ENCODE measurements at places on chromosomes 1 and 21. TPM values are rescaled to one million over a fixed set of nuclear protein-coding genes. Genes with fewer than 3 reads are reported as not detected.
A peak's percentile ranks its signal among the peaks of the same experiment; 100 is the strongest.

- H3K4me3 ChIP-seq, result no peak overlapping the region
- H3K4me1 ChIP-seq, result peaks cover 37% of the 10 kb centered on the region
- H3K27me3 ChIP-seq, result no peaks in the 10 kb centered on the region
- peak overlapping the region; percentile 18 for H3K27ac ChIP-seq
- H3K36me3 ChIP-seq, result no peaks in the 10 kb centered on the region
- DNase-seq, result no peak
These were observed 116.1 kb upstream of the GORAB start for GRCh38 chr1:170415710-170416372.

DNA sequence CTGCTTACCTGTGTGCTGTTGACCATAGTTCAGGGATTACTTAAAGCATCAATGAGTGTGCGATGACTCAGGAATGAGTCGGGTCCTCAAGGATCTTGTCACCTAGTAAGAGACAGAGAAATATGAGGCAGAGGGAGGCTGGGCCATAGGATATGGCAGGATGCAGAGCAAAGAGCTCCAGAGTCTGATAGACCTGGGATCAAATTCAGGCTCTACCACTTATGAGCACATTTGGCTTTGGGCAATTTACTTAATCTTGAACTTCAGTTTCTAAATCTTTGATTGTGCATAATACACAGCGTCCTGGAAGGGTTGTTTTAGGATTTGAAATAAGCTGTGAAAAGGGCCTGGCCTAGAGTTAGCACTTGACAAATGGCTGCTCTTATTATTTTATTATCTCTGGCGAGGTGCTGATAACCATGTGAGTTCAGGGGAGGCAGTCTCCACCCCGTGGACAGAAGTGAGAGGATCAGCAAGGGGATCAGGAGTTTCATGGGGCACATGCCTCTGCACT, 94.5 kb downstream of the ROR1 start:
- H3K36me3 ChIP-seq, result no peaks in the 10 kb centered on the region
- H3K4me1 ChIP-seq, result peaks cover 84% of the 10 kb centered on the region

DNA sequence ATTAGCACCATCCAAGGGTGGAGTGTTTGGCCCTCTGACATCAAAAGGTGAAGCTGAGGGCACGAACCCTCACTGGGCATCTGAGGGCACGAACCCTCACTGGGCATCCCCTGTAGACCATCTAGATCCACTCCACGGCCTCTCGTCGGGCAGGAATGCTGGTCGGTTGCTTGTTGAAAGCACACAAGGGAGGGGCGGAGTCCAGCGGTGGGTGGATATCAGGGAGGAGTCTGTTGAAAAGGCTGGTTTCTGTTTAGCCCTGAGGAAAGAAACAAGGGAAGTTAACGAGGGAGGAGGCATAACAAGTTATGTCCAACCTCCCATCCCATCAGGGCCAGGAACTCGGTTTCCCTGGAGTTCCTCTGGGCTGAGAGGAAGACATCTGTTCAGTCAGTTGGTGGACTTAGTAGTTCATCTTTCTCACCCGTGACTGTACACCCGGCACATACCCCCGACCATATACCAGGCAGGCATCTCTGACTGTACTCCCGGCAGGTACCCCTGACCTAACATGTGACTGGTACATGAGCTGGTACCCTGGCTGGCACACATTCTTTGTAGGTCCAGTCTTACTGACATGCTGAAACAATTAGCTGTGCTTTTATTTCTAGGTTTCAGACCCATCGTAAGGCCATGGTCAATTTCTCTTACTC, 32.1 kb upstream of the PDE9A start:
- peaks cover 72% of the 10 kb centered on the region for H3K27me3 ChIP-seq
- H3K4me1 ChIP-seq, result no peaks in the 10 kb centered on the region
- DNase-seq, result no peak
- H3K36me3 ChIP-seq, result no peaks in the 10 kb centered on the region

DNA sequence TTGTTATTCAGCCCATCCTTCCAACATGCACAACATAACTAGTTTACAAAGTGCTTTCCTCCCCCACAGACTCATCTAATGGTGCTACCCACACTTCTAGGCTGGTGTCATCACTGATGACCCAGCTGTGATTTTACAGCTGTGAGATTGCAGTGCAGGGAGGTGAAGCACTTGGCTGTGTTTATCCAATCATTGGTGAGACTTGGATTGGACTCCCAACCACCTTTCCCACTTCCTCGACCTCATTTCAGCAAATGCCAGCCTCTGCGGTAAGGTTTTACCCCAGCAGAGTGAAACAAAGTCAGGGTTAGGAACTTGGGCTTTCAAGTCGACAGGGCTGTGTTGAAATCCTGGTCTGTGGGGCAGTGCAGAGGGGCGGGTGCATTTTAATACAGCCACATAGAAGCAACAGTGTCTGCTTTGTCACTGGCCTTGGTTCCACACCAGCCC, 22.1 kb downstream of the ECHDC2 start:
- no peak for DNase-seq
- no peak overlapping the region for H3K4me3 ChIP-seq
- H3K36me3 ChIP-seq, result peaks cover 2% of the 10 kb centered on the region
- H3K27me3 ChIP-seq, result no peaks in the 10 kb centered on the region

GRCh38 chr1:159177272-159177907, 6.0 kb downstream of the CADM3 start:
- H3K4me1 ChIP-seq, result no peaks in the 10 kb centered on the region
- H3K4me3 ChIP-seq, result no peak overlapping the region
- no peak for DNase-seq
- peaks cover 37% of the 10 kb centered on the region for H3K27me3 ChIP-seq

The LRRC41 gene
- total RNA-seq, result 82.0 TPM

The PRAMEF11 gene
- not detected for total RNA-seq

The AIRE gene
- not detected for total RNA-seq

All from chondrocyte (in vitro differentiated cells).